Stimulated activated naive CD8-positive, alpha-beta T cell treated with anti-CD3 and anti-CD28 coated beads, Interleukin-15, amount 100 ng/mL, for 72 hours (primary cell): ENCODE measurements at places on chromosomes 4 and X.

- DNase-seq: no peak
These were observed 195.9 kb downstream of the CHM start for GRCh38 chrX:85851418-85851817.

GRCh38 chr4:174324236-174324635, 40.5 kb downstream of the CEP44 start:
- DNase-seq: no peak

DNA sequence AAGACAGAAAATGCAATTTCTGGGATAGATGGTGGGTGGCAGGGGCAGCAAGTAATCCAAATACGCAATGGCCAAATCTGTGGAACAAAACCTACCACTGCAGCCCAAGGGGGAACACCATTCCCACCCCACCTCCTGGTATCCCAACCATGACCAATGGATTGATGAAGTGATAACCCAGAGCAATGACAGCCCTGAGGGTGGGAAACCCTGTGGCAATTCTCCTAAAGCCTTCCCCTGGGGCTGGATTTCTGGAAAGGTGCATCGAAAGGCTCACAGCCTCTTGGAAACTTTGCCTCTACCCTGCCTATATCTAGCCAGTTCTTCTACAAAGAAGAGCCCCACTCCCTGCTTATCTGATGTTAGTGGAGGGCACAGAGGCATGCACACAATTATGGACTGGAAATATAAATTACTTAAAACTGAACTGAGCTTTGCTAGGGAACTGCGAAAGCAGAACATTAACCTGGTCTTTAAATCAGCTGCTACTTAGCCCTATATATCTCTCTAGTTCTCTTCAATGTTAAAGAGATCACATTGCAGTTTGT, 59.9 kb upstream of the TXK start:
- DNase-seq: no peak

GRCh38 chrX:65971151-65971550, 68.7 kb downstream of the VSIG4 start:
- no peak for DNase-seq

DNA sequence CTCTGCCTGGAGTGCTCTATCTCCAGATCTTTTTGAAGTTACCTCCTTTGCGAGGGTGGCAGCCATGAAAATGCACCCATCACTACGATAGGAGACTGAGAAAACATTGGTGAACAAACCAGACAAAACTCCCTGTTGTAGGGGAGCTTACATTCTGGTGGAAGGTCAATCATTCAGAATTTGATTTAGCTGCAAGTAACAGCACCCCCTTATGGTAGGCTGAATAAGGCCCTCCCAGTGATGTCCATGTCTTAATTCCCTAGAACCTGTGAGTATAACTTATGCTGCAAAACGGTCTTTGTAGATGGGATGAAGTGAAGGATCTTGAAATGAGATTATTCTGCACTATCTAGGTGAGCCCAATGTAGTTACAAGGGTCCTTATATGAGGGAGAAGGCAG, 5.6 kb upstream of the TEC start:
- DNase-seq: no peak

- DNase-seq: no peak
These were observed 53.4 kb downstream of the ZNF518B start for GRCh38 chr4:10403633-10404445.

DNA sequence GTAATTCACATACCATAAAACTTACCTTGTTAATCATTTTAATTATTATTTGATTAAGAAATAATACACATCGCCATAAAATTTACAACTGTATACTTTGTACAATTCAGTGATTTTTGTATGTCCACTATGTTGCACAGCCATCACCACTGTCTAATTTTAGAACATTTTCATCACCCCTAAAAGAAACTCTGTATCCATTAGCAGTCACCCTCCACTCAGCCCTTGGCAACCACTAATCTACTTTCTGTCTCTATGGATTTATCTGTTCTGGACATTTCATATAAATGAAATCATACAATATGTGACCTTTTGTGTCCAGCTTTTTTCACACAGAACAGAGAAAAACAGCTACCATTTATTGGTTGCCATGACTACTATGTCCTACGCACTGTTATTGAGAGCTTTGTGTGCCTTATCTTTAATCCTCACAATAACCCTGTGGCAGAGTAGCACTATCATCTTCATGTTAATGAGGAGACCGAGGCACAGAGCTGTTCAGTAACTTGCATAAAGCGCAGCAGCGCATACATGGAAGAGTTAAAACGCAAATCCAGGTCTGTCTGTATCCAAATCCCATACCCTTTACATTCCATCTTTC, 64.6 kb upstream of the PAGE1 start:
- no peak for DNase-seq

GRCh38 chr4:71355045-71355444, 16.2 kb downstream of the SLC4A4 start:
- no peak for DNase-seq

DNA sequence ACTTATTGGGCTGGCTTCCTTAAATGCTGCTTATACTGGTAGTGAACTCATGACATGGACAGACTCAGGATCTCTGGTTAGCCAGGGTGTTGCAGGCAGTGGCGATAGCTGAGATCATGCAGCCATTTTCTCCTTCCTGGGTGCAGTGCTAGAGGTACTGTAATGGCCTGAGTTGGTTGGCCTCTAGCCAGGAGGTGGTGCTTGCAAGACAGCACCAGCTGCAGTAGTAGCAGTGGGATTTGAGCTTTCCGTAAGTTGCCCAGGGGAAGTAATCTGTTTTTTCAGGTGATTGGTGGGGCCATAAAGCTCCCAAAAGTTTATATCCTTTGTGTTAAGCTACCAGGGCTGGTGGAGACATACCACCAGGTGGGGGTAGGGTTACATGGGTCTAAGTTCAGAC, 45.1 kb upstream of the AADAT start:
- DNase-seq: no peak

GRCh38 chrX:13377550-13377934, 57.7 kb upstream of the ATXN3L start:
- DNase-seq: no peak

GRCh38 chr4:109424093-109424841, 9.3 kb upstream of the SEC24B start:
- DNase-seq: no peak

GRCh38 chr4:154727540-154727939, 16.3 kb upstream of the LRAT start:
- DNase-seq: no peak

DNA sequence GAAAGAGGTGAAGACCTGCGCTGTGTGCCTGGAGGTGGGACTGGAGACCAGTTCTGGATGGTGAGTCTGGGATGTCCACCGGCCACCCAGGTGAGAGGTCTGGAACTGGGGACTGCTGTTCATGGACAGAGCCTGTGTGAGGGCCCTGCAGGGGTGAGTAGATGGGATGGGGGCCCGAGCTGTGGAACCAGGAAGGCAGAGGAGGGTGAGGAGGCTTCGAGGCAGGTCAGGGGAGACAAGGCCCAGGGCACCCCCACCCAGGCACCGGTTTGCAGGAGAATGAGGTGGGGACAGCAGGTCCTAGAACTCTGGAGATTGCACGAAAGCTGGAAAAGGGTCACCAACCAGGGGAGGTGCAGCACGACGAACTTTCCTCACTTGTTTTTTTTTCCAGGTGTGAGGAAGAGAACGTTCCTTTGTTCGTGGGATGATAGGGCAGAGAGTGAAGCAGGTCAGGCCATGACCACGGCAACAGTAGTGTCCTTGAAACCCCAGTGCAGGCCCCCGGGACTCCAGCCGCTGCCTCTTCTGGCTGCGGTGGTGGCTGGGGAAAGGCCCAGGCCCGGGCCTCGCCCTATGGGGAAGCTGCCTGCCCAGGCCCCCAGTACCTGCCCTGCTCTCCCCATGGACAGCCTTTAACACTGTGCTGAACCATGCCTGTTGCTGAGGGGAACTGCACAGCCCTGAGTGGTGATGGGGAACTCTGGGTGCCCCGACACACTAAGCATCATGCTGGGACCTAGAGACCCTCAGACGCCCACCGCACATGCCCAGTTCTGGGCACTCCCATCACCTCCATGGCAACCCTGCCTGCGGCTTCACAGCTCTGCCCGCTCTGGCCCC, 22.9 kb downstream of the TNIP2 start:
- DNase-seq: no peak

GRCh38 chr4:16270454-16271328, 44.4 kb upstream of the TAPT1 start:
- DNase-seq: no peak
